ENCODE measurements at places on chromosomes 1 and 21. TPM values are rescaled to one million over a fixed set of nuclear protein-coding genes. Genes with fewer than 3 reads are reported as not detected.

KMO gene
- polyA plus RNA-seq: 3.1 TPM

NBPF4 gene
- polyA plus RNA-seq: not detected

CFHR4 gene
- not detected for polyA plus RNA-seq

OR6N1 gene
- not detected for polyA plus RNA-seq

SMCP gene
- not detected for polyA plus RNA-seq

TMCO4 gene
- 4.5 TPM for polyA plus RNA-seq

IL20 gene
- polyA plus RNA-seq: 0.10 TPM

TSPAN2 gene
- 0.07 TPM for polyA plus RNA-seq

BTG2 gene
- 47.2 TPM for polyA plus RNA-seq

ZBTB8B gene
- 0.01 TPM for polyA plus RNA-seq

MTARC1 gene
- polyA plus RNA-seq: 1.8 TPM

LCE1F gene
- 1.1 TPM for polyA plus RNA-seq

DNA sequence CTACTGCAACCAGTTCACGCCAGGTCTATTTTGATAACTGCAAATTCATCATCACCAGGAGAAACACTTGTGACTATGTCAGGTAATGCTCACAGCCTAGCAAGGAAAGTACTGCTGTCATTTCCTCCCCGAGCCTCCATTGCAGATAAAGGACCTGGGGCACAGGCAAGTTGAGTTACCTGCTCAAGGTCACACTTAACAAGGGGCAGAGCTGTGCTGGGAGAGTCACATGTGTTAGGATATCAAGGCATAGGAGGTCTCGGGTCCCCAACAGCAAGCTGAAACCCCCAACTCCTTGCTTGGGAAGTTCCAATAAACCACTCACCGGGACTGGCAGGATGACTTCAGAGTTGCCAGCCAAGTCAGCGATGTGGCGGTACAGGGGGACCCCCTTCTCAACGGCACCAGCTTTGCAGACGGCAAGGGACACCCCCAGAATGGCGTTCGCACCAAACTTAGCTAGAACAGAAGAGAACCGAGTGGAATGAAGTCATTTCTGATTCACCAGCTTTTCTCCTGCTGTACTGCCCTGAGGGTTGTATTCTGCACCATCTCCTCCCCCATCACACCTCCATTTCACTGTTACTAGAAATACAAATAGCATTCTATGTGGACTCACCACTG, 11.6 kb downstream of the ENO1 start:
- no peak for DNase-seq

DNA sequence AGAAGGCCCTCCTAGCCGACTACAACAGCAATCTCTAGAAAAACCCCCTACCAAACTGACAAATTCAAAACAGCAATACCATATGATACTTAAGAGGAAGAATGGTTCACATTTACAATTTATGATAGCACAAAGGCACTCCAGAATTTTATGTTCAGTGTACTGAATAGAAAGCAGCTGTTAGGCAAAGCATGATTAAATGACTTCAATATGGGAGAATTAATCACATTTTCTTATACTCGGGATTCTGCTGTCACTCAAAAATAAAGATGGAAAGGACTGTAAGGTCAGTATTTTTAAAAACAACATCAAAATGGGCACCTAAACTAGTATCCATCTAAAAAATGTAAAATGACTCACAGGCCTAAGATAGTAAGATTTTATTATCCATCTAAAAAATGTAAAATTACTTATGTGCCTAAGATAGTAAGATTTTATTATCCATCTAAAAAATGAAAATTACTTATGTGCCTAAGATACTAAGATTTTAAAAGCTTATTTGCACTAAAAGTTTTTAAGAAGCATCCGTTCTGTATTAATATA, 198.5 kb downstream of the SMYD3 start:
- no peak for DNase-seq

GRCh38 chr1:72086394-72086793, 195.9 kb downstream of the NEGR1 start:
- no peak for DNase-seq

GRCh38 chr21:46388206-46388880, 64.4 kb downstream of the PCNT start:
- DNase-seq: no peak

- DNase-seq: no peak
These were observed 21.3 kb downstream of the LSS start for GRCh38 chr21:46207006-46207919.

DNA sequence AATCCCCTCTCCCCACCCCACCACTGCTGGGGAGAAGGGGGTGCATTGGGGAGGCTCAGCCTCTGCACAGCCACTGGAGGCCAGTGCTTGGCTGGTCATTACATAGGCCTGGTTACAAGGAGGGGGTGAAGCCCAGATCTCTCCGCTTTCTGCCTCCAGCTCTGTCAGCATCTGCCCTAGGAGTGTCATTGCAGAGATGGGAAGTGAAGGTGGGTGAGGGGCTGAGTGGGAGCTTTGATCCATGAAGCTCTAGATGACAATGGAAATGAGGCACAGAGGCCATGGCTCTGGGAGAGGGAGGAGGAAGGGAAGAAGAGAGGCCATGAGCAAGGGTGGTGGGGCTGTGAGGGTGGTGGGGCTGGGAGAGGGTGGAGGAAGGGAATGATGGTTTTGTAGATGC, 411.6 kb downstream of the MATN1 start:
- DNase-seq: no peak

- DNase-seq: no peak
These were observed 13.2 kb downstream of the ESRRG start for GRCh38 chr1:216710055-216710454.

GRCh38 chr1:164781972-164782371, 223.0 kb downstream of the PBX1 start:
- DNase-seq: no peak

DNA sequence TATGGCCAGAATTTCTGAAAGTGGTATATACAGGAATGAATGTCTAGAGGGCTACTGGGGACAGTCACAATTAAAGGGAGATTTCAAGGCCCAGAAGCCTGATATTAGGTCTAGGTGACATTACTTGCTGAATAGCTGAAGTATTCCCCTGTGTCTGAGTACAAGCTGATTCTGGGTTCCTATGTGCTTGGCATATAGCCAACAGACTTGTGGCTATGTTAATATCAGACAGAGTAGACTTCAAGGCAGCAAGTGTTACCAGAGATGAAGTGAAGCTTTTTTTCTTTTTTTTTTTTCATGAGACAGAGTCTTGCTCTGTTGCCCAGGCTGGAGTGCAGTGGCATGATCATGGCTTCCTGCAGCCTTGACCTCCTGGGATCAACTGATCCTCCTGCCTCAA, 8.3 kb downstream of the TTC4 start:
- no peak for DNase-seq

DNA sequence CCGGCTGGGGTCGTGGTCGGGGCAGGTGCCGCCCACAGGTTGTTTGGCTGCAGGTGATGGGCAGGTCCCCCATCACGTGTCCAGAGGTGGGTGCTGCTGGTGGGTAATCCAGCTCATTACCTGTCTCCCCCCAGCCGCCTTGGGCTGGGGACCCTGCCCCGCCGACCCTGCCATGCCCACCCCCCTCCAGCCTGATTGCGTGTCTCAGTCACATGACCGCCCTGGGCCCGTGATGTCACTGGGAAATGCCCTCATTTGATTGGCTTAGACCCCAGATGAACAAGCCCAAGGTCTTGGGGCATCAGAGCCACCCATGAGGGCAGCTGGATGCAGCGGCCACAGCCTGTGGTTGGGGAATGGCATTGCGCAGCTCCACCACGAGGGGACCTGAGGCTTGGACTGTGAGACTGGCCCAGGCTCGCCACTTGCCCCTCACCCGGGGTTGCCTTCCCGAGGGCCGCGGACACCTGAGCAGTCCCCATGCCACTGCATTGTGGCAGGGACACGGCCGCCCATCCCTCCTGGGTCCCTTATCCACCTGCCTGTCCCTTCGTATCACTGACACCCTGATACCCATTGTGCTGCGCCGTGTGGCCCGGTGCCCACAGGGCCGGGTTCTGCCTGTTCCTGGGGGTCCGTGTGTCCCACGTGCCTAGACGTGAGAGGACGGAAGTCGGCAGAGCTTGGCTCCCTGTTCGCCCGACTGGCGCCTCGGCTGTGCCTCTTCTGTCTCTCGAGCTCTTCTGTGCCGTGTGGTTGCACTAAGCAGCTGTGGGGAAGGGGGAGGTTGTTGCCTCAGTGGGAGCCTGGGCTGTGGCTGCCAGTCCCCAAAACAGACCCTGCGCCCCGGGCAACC, 68.0 kb downstream of the FAAP20 start:
- no peak for DNase-seq

DNA sequence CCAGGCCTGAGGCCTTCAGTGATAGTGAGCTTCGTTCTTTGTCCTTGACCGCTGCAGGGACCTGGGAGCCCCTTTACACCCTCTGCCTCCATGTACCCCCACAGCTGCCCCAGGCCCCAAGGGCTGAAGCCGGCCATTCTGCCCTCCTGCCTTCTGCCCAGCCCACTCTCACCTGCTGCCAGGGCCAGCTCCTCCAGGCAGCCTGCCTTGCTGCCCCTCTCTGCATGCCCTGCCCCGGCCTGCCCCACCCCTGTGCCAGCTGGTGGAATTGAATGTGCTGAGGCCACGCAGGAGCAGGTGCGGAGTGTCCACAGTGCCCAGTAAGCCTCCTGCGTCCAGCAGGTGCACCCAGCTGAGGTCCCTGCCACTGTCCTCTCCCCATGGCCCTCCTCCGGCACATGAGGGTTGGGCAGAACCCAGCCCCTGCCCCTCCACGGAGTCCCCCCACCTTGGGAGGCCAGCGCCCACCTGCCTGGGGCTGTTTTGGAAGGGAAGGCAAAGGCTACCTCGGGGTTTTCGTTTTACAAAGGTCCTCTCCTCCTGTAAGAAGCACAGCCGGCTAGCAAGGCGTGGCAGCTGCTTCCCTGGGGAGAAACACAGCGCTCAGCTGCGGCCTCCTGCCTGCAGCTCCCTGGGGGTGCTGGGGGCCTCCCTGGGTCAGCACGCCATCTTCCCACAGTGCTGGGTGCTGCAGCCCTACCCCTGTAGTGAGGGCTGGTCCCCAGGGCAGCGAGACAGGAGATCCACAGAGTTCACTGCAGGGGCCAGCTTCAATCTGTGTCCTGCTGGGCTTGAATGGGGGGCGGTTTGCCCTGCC, 21.0 kb downstream of the MMEL1 start:
- no peak for DNase-seq

GRCh38 chr21:33760641-33761440, 118.5 kb downstream of the ITSN1 start:
- no peak for DNase-seq

DNA sequence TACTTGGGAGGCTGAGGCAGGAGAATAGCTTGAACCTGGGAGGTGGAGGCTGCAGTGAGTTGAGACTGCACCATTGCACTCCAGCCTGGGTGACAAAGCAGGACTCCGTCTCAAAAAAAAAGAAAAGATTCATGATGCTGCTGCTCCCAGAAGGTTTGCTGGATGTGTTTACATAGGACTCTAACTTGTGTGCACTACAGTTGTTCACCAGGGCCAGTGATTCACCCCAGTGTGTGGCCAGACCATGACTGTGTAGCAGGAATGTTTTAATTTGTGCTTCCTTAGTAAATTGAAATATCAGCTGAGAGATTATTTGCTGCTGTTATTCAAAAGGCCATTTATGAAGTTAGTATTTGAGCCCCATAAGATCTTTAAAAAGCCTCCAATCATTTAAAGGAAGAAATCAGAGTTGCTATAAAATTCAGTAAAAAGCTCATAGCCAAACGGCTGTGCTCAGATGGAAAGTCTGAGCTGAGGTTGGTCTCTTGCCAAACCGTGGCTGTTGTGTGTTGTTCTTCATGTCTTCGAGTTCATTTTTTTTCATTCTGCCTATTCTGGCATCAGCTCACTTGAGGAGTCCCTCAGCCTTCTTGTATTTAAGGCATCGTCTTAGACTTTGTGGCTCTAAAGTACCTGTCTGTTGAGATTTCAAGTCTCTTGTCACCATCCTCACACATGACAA, 18.1 kb upstream of the PGD start:
- peak; percentile 23 for DNase-seq

- no peak for DNase-seq
These were observed 1.1 kb downstream of the ADIPOR1 start for GRCh38 chr1:202956969-202957368.

GRCh38 chr1:239854922-239855321, 236.8 kb upstream of the FMN2 start:
- DNase-seq: no peak

GRCh38 chr1:89670163-89670562, 37.2 kb downstream of the LRRC8C start:
- no peak for DNase-seq

DNA sequence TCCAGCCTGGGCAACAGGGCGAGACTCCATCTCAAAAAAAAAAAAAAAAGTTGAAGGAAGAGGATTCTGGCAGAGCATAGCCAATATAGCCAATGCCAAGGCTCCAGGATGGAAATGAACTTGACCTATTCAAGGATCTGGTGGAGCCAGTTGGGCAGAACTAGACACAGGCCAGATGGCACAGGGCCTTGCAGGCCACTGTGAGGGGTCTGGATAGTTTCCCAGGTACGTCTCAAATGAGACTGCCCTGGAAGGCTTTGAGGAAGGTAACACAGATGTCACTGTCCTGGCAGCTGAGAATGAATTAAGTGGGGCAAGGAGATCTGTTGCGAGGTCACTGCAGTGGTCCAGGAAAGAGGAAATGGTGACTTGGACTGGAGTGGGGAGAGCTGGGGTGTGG, 12.0 kb upstream of the ARHGEF19 start:
- DNase-seq: no peak

- no peak for DNase-seq
These were observed 101.7 kb downstream of the OLFML2B start for GRCh38 chr1:161921990-161922389.

DNA sequence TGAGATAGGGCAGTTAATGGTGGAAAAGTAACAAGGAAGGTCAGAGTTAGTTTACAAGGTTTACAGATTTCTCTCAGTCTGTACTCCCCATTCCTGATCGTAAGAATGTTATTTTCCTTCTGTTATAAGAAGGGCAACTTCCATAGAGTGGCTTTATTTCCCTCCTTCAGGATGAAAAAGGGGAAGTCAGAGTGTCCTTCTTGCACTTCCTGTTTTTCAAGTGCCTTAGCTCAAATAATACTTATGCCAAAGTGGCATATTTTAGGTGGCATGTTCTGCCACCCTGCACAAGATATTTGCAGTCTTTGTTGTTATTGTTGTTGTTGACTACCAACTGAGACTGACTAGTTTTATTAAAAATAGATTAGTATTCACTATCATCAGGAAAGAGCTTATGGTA, 730.7 kb upstream of the ADGRL4 start:
- no peak for DNase-seq

- DNase-seq: peak; percentile 58
These were observed 219.2 kb upstream of the NR5A2 start for GRCh38 chr1:199808110-199808870.

- no peak for DNase-seq
These were observed 100.6 kb downstream of the PLPP3 start for GRCh38 chr1:56478734-56479133.

GRCh38 chr21:29546071-29546470, 247.3 kb downstream of the BACH1 start:
- no peak for DNase-seq

GRCh38 chr1:247096544-247096943, 7.6 kb downstream of the ZNF669 start:
- no peak for DNase-seq

GRCh38 chr1:216095400-216095799, 327.8 kb downstream of the USH2A start:
- no peak for DNase-seq

GRCh38 chr1:110628323-110629105, 22.4 kb upstream of the KCNA2 start:
- no peak for DNase-seq

- peak; percentile 60 for DNase-seq
These were observed 59.0 kb upstream of the ACOT11 start for GRCh38 chr1:54488779-54489626.

- DNase-seq: no peak
These were observed 544.3 kb downstream of the KCNT2 start for GRCh38 chr1:196063952-196064351.
